Stimulated activated naive CD4-positive, alpha-beta T cell treated with Interleukin-2 at 50 U/mL for 16 hours (primary cell): ENCODE measurements at places on chromosomes 4 and X.

DNA sequence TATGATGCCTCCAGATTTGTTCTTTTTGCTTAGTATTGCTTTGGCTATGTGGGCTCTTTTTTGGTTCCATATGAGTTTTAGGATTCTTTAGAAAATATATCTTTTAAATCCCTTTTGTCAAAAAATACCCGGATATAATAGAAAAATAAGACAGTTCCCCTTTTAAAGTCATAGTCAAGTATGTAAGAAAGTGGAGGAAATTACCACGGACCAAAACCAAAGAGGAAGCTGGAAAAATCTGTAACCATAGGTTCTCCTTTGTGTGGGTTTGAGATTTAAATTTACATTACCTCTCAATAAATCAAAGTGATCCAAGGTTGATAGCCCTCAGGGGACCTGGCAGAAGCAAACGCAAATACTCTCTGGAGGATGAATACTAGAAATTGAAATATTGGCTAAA is 58.3 kb upstream of the PACRGL start:
- no peak for DNase-seq

DNA sequence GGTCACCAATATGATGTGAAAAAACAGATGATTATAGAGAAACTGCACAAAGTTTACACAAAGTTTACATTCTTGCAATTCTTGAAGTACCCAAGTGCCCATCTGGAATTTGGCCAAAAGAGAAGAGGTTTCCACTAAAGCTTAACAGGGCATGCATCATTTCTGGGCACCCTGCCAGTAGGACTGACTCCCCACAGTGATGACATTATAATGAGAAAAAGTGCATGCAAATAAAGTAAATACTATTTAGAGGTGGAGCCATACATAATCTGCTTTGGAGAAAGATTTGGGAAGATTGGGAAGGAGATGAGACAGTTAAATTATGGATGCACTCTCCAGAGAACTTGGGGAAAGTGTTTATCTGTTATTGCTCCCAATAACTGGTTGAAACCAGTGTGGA is 93.7 kb upstream of the TRPC3 start:
- DNase-seq = no peak

- DNase-seq = no peak
Observed at GRCh38 chr4:168499241-168499640, 2.4 kb downstream of the PALLD start.

GRCh38 chrX:48903290-48903689 is 5.6 kb downstream of the PQBP1 start:
- DNase-seq = no peak

DNA sequence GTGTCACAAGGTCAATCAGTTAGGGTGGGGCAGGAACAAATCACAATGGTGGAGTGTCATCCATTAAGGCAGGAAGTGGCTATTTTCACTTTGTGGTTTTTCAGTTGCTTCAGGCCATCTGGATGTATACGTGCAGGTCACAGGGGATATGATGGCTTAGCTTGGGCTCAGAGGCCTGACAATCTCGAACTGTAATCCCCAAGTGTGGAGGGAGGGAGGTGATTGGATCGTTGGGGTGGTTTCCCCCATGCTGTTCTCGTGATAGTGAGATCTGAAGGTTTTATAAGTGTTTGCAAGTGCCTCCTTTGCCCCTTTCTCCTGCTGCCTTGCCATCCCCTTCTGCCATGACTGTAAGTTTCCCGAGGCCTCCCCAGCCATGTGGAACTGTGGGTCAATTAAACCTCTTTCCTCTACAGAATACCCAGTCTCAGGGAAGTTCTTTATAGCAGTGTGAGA is 36.7 kb upstream of the STS start:
- no peak for DNase-seq

GRCh38 chr4:187726485-187726884 is 269.1 kb upstream of the ZFP42 start:
- no peak for DNase-seq

- DNase-seq = no peak
Observed at GRCh38 chr4:81314196-81314896, 99.3 kb upstream of the PRKG2 start.

GRCh38 chrX:78517124-78517523 is 142.0 kb downstream of the RTL3 start:
- DNase-seq = peak; percentile 37

DNA sequence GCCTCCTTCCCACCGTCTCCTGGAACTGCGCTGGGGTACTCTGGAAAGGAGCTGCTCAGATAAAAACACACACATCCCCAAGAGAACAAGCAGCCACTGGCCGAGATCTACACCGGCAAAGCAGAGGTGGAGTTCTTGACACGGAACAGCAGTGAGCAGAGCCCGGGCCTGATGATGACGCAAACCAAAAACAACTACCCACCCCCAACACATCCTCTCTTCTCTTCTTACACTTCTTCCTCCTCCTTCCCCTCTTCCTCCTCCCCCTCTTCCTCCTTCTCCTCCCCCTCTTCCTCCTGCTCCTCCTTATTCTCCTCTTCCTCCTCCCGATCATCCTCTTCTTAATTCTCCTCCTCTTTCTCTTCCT is 4.6 kb downstream of the PNMA5 start:
- no peak for DNase-seq

DNA sequence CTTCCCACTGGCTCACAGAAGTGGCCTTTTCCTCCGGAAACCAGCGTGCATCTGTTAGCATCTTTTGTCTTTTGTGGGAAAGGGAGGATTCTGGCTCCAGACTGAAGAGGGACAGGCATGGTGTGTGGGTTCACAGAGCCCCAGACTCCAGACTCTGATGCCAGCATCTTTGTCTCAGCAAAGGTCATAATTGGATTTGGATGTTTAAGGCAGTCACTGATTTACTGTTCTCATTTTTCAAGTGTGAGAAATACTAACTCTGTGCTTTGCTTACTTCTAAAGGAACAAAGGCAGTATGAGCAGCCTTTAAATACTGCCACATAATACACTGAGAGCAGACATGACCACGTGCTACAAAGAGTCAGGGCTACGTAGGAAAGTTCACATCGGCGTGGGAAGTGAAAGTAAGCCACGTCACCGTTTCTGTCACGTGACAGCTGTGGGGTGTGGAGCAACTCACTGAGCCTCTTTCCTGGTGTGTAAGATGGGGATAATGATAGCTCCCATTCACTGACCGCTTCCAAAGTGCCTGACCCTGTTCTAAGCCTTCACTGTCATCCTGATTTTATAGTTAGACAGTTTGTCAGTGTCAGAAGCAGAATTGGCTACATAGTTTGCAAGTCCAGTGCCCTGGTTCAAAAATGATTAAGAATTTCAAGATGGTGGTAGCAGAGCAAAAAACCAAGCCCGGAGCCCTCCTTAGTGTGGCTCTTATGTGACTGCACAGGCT is 24.8 kb upstream of the TMSB4X start:
- DNase-seq = peak; percentile 76

DNA sequence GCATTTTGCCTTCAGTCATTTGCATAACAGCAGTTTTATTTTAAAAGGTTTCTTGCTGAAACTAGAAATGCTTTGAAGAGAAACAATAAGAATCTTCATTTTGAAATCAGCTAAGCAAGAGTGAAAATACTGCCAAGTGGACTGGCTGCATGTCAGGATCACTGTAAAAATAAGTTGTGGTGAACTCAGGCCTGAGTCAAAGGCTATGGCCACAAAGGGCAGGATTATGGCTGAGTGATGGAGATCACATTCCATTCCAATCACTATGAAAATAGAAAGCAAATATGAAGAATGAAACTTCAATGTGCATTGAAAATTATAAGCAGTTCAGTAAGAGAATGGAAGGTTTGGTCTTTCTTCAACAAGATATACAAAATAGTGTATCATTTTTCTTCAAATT is 224.5 kb downstream of the PCDH18 start:
- DNase-seq = no peak

DNA sequence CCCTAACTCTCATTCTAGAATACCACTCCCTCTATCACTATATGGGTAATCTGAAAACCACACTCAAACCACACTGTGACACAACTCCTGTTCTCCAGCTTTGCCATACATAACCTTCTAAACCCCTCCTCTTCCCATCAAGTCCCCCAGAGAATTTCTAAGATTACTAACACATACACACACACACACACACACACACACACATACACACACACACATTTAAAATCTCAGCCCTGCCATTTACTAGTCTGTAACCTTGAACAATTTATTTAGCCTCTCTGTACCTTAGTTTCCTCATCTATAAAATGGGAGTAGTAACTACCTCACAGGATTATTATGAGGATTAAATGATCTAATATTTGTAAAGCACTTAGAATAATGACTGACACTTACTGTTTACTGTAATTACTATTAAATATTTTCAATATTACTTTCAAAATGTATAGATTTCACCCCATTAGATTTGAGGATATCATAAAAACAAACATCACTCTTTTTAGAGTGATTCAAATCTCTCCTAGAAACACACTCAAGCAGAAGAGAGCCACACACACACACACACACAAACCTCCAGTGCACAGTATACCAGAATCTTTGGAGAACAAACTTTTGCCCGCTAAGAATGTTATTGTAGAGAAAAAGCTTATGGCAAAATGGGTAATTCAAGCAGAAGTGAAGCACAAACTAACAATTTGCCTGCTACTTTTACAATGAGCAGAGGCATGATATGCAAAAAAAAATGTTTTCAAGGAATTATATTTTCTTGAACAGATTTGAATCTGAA is 3.8 kb downstream of the ANKRD50 start:
- no peak for DNase-seq

DNA sequence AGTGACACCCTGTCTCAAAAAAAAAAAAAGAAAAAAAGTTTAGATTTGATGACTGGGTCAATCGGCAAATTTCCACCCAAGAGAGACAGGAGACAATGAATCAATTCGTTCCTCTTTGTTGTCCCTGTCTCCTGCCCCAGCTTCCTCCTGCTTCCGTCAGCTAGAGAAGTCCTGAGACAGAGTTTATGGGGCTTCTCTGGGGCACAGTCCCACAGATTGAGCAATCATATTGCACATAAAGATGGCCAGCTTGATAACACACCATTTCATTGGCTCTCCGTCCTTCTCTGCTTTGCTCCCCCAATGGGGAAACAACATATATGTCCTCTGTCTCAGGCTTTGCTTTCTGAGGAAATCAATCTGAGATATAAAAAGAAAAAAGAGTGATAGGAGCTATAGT is 78.4 kb upstream of the FUNDC1 start:
- no peak for DNase-seq

- no peak for DNase-seq
Observed at GRCh38 chr4:188015025-188015940, 19.7 kb downstream of the ZFP42 start.

- no peak for DNase-seq
Observed at GRCh38 chrX:10467793-10468192, 152.6 kb downstream of the MID1 start.

- no peak for DNase-seq
Observed at GRCh38 chr4:24763631-24764297, 31.6 kb upstream of the SOD3 start.

GRCh38 chr4:166318810-166319525 is 445.9 kb downstream of the TLL1 start:
- no peak for DNase-seq

GRCh38 chr4:145199051-145199716 is 18.8 kb upstream of the OTUD4 start:
- no peak for DNase-seq

DNA sequence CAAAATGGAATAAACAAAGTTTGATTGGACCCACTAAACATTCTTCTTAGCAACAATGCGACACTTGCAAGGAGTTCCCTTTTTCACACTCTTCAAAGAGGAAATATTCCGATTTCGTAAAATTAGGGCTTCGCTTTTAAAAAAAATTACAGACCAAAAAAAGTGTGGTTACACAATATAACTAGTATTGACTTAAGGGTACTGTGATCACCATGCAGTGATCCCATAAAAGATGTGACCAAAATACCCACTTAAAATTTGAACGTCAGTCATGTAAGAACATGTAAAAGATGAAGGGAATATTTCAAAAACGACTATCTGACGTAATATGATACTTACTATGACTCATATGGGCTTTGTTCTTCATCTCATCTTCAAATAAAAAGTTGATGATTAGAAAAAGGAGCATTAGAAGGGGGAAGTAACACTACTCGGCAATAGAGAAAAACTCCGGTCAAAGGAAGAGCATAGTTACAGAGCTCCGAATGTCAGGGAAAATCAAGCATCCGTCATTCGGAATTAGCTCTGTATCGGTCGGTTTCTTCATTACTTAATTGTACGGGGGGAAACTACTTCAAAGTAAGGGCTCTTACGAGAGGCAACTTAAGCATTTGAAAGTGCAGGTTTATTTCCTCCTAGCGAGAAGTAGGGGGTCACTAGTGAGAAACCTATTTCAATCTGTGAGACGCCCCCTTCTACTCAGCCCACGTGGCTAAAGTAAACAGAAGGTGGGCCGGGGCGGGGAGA is 1.3 kb upstream of the TET2 start:
- no peak for DNase-seq

- no peak for DNase-seq
Observed at GRCh38 chr4:147396105-147396504, 84.8 kb upstream of the EDNRA start.

DNA sequence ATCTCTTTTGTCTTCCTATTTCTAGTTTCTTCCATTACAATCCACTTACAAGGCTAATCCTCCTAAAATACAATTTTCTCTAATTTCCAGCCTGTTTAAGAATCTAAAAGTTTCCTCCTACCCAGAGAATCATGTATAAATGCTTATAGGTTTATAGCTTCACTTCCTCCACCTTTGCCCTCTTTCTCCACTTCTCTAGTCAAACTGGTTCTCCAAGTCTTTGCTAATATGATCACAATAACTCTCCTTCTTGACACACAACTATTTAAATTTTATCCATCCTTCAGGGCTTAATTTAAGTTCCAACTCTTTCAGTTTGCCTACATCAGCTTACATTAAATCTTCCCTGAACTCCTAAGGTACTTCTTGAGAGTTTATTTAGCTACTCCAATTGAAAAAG is 69.2 kb downstream of the RPS6KA6 start:
- DNase-seq = no peak

DNA sequence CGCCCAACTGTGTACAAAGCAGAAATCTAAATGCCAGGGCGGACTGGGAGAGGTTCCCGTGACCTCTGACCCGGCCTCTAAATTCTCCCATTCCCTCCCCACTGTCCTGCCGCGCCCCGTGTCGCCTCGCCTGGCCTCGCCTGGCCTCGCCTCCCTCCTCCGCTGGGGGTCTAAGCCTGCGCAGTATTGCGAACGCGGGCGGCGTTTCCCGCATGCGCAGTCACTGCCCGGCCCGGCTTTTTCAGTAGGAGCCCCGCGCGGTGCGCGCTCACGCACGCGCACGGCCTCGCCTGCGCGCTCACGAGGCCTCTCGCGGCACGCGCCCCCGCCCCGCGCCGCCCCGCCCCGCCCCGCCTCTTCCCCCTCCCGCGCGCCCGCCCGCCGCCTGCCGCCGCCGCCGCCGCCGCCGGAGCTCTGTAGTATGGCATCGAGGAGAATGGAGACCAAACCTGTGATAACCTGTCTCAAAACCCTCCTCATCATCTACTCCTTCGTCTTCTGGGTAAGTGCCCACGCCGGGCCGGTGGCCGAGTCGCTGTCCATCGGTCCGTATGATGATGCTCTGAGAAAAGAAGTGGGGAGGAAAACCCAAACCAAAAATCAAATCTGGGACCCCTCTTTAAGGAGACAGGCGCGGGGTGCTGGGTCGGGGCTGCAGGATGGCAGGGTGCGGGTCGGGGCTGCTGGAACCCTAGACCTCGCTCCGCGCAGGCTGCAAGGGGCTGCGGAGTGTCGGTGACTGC is at the start of gene TSPAN7:
TSPAN7 (plus strand) TSS at position 417 of the 743 bp plus-strand sequence; CDS start at position 422, 5 bp downstream.
- peak; percentile 74 for DNase-seq

- DNase-seq = no peak
Observed at GRCh38 chr4:147801820-147802219, 69.9 kb downstream of the ARHGAP10 start.
